Stimulated activated CD4-positive, alpha-beta T cell treated with anti-CD3 and anti-CD28 coated beads, Interleukin-1b, Interleukin-23, amount 100 ng/mL, for 48 hours (primary cell): ENCODE measurements at places on chromosomes 1 and 21.
A peak's percentile ranks its signal among the peaks of the same experiment; 100 is the strongest.

DNA sequence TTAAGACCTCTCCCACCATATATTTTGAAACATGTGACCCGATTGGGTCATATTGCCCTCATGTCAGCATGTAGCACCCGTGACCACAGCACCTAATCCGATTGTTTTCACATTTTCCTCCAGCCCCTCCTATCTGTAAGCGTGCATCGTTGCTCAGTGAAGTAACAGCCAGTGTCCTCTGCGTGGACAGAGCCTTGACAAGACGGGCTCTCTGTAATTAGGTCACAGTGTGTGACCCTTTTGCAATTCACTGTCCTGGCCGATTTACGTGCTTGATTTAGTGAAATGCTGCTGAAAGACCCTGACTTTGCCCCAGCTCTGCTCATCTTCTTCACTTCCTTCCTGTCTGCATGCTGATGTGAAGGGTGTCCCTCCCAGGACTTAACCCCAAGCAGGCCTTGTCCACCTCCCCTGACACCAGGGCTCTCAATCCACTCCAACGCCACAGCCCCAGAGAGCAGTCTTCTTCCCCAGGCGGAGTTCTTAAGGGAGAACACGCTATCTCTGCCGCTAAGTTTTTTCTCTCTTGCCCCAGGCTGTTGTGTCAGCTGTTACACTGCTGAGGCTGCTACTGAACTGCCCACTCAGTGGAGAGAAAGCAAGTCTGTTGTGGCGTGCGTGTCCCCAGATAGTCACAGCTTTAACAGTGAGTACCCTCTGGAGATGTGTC is 19.4 kb downstream of the URB2 start:
- DNase-seq, result no peak

GRCh38 chr1:24379733-24380315 is 33.8 kb downstream of the STPG1 start:
- no peak for DNase-seq

DNA sequence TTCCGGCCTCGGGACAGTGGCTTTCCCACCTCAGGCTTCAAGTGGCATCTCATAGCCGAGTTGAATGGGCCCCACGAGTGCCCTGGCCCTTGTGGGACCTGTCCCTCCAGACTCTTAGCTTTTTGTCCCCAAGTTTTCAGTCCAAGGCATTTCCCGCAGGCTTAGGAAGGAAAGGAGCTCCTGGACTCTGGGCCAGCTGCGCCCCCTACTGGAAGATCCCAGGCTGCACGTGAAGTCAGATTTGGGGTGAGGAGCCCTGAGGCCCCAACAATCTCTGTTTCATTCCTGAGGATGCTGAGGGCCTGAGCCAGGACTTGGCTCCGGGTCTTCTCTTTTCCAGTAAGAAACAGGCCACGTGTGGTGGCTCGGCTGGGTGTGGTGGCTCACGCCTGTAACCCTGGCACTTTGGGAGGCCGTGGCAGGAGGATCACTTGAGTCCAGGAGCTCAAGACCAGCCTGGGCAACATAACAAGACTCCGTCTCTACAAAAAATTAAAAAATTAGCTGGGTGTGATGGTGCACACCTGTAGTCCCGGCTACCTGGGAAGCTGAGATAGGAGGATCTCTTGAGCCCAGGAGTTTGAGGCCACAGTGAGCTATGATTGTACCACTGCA is 67.4 kb downstream of the ARHGEF10L start:
- DNase-seq, result peak; percentile 56

DNA sequence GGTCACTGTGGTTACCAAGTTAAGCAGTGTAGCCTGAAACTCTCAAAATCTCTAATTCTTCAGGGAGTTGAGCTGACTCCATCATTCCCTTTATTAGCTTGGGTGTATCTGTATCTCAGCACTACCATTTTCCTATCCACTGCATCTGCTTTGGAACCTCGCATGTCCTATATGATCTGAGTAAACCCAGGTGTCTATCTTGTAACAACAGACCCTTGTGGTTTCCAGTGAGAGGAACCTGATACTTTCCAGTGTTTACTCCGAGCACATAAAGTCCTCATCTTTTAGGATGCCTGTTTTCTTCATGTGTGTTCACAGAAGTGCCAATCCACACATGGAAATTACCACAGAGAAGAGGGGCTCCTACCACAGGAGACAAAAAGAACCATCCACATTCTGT is 650.4 kb downstream of the LMO4 start:
- no peak for DNase-seq

GRCh38 chr21:31110430-31110829 is 72.2 kb upstream of the KRTAP19-8 start:
- no peak for DNase-seq

- no peak for DNase-seq
Observed at GRCh38 chr1:14743368-14743767, 144.9 kb downstream of the KAZN start.

DNA sequence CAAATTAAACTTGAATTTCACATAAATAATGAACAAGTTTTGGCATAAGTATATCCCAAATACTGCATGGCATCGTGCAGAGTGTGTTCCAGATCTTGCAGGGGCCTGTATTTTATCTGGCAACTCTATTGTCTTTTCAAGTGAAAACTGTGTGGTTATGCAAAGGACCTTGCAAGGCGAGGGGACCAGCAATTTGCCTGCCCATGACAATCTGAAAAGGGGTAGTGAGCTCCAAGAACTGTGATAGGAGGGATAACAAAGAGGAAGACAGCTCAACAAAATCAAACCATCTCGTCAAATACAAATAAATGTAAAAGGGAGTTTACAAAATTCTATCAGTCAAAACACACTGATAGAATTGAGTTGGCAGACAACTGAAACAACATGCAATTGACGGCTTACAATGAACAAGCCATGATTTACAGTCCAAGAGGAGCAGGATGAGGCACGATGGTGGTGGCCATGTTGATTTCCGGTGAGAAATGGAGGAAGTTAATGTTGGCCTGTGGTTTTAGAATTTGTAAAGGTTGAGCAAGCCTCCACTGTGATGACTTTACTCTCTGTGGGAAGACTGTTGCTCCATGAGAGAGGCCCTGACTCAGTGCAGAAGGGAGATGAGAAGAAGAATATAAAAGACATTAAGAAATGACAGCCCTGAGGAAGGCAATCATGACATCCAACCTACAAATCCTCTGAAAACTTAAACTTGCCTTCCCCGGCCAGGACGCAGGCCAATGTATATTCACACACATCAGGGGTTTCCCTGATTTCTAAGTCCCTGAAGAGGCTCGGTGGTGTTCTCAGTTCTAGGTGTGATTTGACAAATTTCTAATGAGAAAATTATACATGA is 132.2 kb downstream of the ADSS2 start:
- DNase-seq, result peak; percentile 70

DNA sequence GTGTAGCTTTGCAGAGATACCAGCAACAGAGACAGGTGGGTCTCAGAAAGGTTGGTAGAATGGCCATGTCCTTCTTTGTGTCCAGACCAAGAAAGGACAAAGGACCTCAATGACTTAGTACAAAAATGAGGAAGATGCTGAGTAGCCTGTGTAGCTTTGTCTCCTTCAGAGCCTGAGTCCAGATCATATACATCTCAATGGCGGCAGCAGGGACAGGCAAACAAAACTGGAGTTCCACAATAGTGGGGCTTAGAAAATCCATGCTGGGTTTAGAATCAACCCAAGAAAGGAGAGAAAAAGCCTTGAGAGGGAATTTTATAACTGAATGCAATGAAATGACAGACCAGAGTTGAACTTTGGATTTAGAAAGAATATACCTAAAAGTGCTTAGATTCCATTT is 339.0 kb downstream of the BRINP3 start:
- no peak for DNase-seq

GRCh38 chr1:156025876-156026275 is 5.1 kb upstream of the SSR2 start:
- DNase-seq, result peak; percentile 40

GRCh38 chr1:41396084-41396483 is 34.9 kb downstream of the FOXO6 start:
- no peak for DNase-seq

- no peak for DNase-seq
Observed at GRCh38 chr1:182598296-182598695, 5.9 kb downstream of the RGS16 start.

GRCh38 chr21:36509973-36510664 is 30.2 kb upstream of the CLDN14 start:
- DNase-seq, result no peak

DNA sequence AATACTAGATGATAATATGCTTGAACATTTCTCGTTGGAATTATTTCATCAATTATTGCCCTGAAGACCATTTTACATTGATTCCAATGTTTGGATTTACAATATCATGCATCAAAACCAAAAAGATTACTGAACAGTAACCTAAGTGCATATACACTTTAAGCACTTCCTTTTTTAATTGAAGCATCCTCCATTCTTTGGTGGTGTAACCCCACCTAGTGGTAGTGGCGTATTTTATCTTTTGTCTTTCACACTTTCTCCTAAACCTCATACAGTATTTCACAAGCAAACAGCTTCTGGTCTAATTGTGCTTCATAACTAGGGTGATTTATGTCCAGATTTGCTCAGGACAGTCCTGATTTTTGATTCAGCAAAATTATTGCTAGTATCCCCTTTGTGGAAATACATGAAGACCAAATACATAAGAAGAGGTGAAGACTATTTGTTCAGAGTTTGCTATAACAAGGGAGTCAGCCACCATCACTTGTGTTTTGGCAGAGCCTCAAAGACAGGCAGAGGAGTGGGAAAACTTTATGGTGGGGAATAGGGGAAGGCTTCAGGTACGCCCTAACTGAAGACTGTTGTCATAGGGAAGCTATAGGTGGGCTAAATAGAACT is 3.4 kb upstream of the NVL start:
- no peak for DNase-seq

- DNase-seq, result no peak
Observed at GRCh38 chr1:25197235-25197975, 34.9 kb downstream of the SYF2 start.

DNA sequence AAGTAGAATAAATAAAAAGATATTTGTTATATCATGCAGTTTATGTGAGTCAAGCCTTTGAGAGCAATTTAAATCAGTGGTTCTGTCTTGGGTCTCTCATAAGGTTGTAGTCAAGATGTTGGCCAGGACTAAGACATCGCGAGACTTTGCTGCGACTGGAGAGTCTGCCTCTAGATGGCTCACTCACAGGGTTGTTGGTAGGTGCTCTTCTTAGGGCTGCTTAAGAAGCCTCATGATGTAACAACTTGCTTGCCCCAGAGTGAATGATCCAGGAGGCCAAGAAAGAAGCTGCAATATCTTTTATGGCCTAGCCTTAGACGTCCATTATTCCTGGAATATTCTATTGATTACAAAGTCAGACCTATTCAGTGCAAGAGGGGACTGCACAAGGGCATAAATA is 73.1 kb upstream of the CACHD1 start:
- DNase-seq, result no peak

DNA sequence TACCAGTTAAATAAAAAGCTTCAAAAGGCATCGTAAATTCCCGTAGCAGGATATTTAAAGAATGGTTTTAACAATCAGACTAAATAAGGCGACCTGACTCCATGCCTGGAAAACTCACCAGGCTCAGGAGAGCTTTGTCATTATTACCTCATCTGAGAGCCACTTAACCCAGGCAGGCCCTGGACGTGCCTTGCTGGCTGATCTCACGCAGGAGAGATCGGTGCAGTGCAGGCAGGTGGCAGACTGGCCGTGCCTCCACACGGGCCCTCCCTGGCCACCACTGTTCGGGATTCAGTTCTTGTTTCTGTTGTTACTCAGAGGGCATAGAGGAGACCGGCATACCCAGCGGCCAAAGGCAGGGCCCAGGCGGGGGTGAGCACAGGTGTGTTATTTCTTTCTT is 6.4 kb downstream of the MT1HL1 start:
- DNase-seq, result no peak

DNA sequence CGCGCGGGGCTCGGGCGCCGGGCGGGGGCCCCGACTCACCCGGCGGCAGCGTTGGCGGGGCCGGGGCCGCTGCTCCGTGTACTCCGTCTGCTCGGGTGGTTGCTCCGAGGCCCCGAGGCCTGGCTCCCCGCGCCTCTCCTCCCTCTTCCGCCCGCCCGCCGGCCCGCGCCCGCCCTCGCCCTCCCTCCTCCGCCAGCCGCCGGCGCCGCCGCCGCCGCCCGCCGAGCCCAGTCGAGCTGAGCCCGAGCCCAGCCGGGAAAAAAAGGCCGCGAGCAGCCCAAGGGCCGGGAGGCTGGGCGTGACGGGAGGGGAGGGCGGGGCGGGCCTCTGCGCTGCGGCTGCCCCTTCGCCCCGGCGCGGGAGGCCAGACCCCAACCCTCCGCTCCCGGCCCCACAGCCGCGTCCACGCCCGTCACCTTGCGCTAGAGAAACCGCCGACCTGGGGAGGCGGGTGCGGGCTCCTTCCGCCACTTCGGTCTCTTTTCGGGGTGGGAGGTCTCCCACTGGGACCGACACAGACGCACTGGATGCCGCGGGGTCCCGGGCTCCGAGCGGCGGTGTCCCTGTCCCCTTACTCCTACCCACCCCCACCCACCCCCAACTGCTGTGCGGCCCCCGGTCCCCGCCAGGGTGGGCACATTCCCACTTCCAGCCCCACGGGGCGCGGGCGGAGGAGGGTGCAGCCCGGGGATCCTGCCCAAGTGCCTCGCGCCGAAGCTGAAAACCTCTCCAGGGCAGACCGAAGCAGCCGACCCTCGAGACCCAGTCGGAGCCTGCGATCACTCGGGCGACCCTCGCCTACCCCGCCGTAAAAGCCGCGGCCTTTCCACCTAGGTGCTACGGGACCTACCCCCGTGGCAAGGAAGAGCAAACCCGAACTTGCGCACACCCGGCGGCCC is at the start of gene CERS2:
Gene CERS2 (minus strand): TSS at position 256 of the 899 bp plus-strand sequence. CDS start 5,745 bp downstream, outside the sequence.
- DNase-seq, result peak; percentile 71

GRCh38 chr1:246638941-246639655 is 72.8 kb downstream of the CNST start:
- DNase-seq, result no peak

GRCh38 chr1:202319381-202320080 is 22.2 kb downstream of the UBE2T start:
- DNase-seq, result no peak

- DNase-seq, result peak; percentile 41
Observed at GRCh38 chr1:230270559-230271281, 155.4 kb downstream of the PGBD5 start.
